Activated CD4-positive, alpha-beta T cell treated with anti-CD3 and anti-CD28 coated beads for 4 hours (primary cell): ENCODE measurements at places on chromosomes 12 and 14.

- no peak for DNase-seq
Observed at GRCh38 chr12:26838888-26839416, 6.0 kb upstream of the ITPR2 start.

GRCh38 chr14:86481104-86481503 lies 951.2 kb downstream of the FLRT2 start:
- DNase-seq = no peak

DNA sequence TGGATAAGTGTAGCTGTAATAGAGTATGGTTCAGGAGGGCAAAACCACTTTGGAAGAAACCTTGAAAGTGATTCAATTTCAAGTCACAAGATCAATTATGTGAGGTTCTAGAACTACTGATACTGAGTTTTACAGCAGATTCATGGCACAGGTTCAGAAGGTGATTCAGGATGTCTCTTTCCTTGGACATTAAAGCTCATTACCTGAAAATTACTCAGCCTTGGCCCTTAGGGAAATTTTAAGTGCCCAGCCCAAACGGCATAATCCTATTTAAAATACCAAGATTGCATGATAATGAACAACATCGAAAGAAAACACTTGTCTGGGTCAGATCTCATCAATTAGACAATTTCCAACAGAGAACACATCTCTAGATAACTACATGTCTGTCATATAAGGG lies 70.2 kb upstream of the SLC38A2 start:
- DNase-seq = no peak

DNA sequence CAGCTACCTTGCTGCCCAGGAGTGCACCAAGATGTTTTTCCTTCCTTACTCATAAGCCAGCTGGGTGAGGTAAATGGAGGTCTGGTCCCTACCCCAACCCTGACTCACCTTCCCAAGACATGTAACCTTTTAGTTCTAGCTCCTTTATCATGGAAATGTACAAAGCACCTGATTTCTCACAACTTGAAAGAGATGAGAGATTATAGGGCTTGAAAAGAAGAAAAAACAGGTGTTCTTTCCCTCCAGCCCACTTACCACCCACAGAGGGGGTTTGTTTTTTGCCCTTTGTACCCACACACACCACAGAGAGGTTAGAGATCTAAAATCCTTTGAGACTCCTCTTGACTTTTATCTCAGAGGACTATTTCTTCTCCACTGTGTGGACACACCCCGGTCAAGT lies 21.1 kb downstream of the PLXNC1 start:
- peak; percentile 14 for DNase-seq

DNA sequence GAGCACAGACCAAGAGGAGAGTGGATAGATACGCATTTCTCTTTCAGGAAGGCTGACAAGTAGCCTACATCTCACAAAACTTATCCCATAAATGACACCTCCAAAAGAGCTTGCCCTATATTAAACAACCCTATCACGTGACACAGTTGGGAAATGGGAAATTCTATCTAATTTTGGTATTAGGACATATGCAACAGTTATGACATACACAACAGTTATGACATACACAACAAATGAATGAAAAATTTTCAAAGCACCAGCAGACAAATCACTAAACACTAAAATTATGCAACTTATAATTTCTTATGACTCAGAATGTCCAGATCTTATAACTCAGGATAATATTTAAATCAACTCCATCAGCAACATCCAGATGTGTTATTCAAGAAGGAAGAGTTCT lies 54.1 kb downstream of the DUSP16 start:
- no peak for DNase-seq

GRCh38 chr12:15276088-15276698 lies 46.1 kb upstream of the PTPRO start:
- DNase-seq = no peak

GRCh38 chr12:66915306-66915904 lies 236.5 kb upstream of the GRIP1 start:
- DNase-seq = no peak

GRCh38 chr14:91573894-91574837 lies 64.1 kb upstream of the PPP4R3A start:
- peak; percentile 92 for DNase-seq

DNA sequence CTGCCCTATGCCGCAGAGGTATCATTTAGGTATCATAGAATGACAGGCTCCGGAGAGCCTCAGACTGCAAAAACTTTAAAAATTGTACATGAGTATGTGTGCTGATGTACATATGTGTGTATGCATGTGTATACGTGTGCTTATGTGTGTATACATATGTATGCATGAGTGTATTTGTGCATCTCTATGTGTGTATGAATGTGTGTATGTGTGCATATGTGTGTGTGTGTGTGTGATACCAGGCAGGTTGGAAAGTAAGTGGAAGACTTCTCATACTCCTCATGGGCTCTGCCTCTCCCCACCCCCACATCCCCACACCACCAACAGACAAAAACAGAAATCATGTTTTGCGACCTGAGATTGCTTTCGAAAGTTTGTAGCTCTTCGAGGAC lies 621 bp upstream of the TMEM117 start:
- DNase-seq = peak; percentile 1

DNA sequence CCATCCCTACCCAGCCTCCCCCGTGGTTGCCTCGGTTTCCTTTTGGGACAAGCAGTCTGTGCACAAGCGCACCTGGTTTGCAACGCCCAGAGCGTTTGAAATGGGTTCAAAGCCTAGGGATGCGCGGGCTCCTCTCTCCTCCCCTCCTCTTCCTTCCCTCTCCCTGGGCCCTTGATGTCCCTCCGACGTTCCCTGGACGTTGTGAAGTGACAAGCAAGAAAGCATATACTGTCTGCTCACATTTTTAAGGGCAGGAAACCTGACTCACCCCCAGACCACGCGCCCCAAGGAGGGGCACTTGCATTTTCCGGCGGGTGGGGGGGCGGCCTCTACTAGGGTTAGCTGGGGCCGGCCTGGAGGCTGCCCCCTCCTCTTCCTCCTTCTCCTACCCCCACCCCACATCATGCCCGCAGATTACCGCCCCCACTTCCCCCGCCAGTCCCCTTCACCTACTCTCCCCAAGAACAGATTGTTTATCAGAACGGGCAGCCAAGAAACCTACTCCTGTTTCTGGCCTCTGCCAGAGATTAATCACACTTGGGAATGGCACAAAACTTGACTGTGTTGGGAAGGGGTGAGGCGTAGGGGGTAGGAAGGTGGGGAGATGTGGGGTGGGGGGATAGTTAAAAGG lies 9.5 kb upstream of the IRF2BPL start:
- peak; percentile 69 for DNase-seq

- DNase-seq = no peak
Observed at GRCh38 chr12:50185301-50185895, 18.2 kb upstream of the CERS5 start.

DNA sequence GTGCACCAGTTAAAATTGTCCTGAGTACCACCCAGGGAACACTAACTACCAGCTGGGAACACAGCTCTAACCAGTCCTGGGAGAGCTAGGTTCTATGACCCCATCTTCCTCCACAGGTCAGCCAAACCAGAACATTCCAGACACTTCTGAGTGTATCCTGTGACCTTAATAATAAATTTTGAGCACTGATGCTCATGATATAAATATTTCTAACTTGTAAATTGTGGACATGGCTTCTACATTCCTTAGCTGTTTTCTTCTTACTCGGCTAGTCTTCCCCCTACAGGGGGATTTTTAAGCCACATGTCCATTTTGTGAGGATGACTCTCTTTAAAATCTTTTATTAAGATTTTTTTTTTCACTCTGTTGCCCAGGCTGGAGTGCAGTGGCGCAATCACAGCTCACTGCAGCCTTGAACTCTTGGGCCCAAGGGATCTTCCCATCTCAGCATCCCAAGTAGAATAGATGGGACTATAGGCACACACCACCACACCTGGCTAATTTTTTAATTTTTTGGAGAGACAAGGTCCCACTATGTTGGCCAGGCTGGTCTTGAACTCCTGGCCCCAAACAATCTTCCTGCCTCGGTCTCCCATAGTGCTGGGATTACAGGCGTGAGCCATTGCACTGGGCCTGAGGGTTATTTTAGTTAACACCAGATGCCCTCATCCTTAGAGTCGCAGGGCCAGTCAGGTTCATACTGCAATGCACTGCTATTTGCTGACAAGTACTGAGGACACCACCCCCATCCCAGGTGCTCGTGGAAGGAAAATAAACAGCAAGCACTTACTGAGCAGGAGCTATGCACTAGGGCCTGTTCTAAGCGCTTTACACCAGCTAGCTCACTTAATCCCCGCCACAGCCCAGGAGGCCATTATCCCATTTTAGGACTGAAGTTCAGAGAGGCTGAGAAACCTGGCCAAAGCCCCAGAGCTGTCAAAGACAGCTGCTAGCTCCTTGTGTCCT lies 142.6 kb upstream of the NCOR2 start:
- no peak for DNase-seq

GRCh38 chr12:109461049-109461845 lies 15.9 kb downstream of the KCTD10 start:
- DNase-seq = no peak

GRCh38 chr14:105499256-105500035 lies 8.4 kb downstream of the TEDC1 start:
- no peak for DNase-seq

GRCh38 chr14:84090837-84091236 lies 1439.1 kb upstream of the FLRT2 start:
- no peak for DNase-seq

GRCh38 chr14:85619851-85620250 lies 89.9 kb downstream of the FLRT2 start:
- no peak for DNase-seq

- DNase-seq = no peak
Observed at GRCh38 chr12:67774983-67775587, 126.5 kb downstream of the DYRK2 start.

DNA sequence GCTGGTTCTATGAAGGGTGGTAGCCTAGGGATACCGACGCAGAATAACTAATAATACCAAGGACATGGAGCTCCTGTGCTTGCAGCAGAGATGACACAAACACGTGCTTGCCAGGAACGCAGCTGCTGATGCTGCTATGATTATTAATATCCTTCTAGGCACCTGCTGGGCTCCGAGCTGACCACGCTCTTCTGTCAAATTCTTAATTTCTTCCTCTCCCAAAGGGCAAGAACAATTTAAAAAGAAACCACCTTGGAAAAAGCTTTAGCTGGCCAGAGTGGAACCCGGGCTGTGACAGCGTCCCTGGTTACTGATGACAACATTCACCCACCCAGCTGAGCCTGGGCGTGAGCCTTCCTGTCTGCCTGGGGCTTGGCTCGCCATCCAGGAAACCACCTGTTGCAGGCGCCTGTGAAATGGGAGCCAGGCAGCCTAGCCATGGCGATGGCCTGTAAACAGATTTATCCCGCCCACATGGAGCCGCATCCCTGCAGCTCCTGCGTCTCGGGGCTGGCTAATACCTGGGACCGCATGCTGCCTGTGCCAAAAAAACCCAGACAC lies 28.8 kb downstream of the CLMN start:
- DNase-seq = no peak
